ENCODE measurements at places on chromosomes 5 and 9. TPM values are rescaled to one million over a fixed set of nuclear protein-coding genes. Genes with fewer than 3 reads are reported as not detected.

GRCh38 chr9:23015557-23015956 lies 568.9 kb downstream of the DMRTA1 start:
- DNase-seq = no peak

GRCh38 chr9:112921549-112921948 lies 30.9 kb upstream of the SLC46A2 start:
- no peak for DNase-seq

DNA sequence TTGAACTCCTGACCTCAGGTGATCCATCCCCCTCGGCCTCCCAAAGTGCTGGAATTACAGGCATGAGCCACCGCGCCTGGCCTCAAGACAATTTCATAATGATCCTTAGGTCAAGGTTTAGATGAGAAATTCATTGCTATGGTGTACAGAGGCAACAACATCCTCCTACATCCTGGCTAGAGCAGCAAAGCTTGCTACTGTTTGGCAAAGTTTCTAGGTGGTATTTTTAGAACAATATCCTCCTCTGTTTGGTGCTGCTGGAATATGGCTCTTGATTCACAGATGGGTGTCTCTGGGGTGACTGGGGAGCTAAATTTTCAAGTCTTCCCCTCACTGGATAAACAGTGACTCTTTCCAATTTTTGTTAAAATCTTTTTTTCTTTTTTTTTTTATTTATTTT lies 30.6 kb downstream of the CRHBP start:
- DNase-seq = no peak

- no peak for DNase-seq
Observed at GRCh38 chr5:83029912-83030311, 47.3 kb downstream of the TMEM167A start.

DNA sequence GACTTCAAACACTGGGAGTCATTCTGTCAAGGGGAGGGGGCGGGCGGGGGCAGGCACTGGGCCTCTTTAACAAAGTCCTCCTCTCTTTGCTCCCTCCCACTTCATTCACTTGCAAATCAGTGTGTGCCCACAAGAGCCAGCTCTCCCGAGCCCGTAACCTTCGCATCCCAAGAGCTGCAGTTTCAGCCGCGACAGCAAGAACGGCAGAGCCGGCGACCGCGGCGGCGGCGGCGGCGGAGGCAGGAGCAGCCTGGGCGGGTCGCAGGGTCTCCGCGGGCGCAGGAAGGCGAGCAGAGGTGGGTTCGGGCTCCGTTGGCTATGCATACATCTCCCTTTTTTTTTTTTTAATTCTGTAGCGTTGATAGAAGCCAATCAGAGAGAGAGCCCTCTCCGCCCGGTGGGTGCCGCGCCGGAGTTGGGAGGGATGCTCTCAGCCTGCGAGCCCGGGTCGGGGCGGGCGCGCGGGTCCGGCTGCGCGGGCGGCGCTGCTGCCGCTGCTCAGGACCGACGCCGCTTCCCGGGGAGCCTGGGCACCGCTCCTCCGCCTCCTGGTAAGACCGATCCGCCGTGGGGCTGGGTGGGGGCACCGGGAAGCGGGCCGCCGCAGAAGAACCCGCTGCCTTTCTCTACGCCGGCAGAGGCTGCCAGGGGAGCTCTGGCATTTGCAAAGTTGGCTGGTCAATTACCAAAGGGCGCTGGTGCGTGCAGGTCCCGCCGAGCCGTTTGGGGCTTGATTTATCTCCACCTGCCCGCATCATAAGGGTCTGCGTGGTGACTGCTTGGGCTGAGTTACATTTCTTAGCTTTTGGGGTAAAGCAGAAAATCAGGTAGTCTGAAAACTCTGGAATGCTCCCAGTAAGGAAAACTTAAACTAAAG lies at the start of gene CDH6:
TSS of gene CDH6 (plus strand) at position 96 of the 877 bp plus-strand sequence. CDS start 73,788 bp downstream, outside the sequence.
- no peak for DNase-seq

- DNase-seq = no peak
Observed at GRCh38 chr5:38060354-38060753, 198.0 kb upstream of the EGFLAM start.

DNA sequence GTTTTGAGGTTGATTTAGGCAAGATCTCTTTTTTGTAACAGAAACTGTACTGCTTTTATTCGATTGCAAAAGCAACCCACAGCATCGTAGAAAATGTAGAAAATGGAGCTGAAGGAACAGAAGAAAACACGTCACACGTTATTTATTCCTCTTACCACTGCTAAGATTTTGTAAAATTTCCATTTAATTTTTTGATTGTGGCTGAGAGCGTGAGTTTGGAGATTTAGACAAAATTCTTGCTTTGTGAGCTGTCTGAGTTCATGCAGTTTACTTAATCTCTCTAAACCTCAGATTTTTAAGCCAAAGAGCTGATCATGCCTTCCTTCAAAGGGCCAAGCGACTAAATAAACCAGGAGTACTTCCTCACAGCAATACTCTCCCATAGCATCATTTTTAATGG lies 24.8 kb downstream of the DPYSL3 start:
- DNase-seq = no peak

GRCh38 chr9:107636571-107637381 lies 147.2 kb upstream of the KLF4 start:
- DNase-seq = no peak

DNA sequence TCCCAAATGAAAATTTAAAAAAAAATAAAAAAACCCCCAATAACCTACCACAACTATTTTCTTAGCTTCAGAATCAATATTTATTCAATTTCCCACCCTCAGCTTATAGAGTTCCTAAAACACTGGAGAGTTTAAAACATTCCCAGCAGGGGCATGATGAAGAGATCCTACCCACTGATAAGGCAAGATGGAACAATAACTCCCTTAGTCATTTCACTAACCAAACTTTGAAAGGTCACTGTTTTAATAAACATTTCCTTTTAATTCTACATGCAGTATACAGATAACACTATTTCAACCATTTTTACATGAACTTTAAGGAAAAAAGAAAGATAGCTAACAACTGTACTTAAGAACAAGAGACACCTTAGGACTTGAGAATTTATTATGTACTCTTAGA lies 34.9 kb upstream of the ACOT12 start:
- no peak for DNase-seq

- DNase-seq = no peak
Observed at GRCh38 chr5:149156435-149157083, 15.3 kb downstream of the ABLIM3 start.

DNA sequence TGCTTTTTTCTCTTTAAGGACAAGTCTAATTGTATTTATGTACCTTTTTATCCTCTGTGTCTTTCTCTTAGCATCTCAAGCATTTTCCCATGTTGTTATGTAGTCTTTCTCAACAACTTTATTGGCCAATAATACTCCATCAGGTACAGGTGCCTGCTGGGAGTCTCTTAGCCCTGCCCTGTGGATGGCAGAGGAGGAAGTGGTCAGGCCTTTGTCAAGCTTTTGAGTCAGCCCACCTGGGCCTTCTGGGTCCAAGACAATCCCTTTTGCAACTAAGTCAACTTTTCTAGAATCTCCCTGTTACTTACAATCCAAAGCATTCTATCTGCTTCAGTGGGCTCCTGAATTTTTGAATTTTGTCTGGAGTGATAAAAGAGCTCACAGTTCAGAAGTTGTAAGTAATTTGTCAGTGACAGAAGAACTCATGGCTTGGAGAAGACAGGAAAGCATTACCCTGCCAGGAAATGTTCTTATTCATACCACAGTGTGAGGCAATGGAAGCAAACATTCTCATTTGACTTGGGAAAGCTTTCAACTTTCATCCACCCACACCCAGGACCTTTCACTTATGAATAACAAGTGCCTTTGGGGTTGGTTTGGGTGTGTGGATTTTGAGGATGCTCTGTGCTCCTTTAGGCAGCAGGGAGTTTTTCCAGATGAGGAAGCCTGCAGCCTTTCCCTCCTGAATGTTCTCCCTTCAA lies 200.0 kb upstream of the S1PR3 start:
- DNase-seq = no peak

DNA sequence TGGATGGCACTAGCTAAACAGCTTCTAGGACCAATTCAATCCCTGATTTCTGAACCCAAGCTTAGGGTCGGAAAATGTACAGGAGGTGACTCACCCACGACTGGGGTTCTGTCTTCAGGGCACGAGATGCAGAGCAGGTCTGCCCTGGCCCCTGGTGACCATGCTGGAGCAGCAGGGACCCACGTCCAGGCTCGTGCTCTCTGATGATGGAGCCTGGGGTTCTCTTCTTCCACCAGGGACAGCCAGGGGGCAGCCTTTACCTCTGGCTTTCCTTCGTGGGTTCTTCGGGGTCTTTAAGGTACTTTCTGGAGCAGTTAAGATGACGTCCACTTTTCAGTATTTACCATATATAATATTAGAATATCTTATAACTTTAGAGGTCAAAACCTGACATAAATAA lies 2.1 kb downstream of the CFAP77 start:
- DNase-seq = no peak

DNA sequence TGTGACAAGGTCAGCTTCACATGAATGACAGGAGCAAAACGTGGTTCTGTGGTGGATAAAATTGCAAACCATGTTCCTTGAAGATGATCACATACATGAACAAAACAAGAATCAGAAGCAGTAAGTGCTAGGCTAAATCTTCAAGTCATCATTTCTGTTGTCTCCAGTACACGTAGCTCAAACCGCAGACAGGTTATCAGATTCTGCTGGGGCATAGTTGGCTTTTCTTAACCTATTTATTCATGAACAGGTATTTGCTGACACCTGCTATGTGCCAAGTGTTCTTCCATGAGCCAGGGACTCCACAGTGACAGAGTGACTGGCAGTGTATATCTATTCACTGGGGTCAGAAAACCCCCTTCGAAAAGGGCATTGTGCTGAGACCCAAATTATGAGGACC lies 20.8 kb downstream of the MFAP3 start:
- no peak for DNase-seq

- no peak for DNase-seq
Observed at GRCh38 chr9:81622471-81623255, 66.7 kb downstream of the TLE1 start.

GRCh38 chr9:80605129-80605528 lies 1033.4 kb downstream of the TLE4 start:
- no peak for DNase-seq

DNA sequence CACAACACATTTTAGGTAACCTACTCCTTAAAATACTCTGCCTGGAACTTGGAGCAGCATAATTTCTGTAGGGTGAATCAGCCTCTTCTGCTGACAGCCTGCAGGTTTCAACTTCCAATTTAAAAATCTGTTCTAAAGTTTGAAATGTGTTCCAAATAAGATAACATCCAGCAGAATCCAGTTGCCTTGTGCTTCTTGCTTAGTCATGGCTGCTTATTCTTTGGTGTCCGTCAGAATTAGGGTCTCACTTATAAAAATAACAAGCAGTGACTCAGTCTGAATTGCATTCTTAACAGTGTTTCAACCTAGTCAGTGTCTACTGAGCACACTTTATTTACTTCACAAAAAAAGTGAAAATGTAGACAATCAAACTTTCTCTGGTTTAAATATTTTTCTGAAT lies 3.7 kb downstream of the CDH6 start:
- DNase-seq = no peak

- DNase-seq = no peak
Observed at GRCh38 chr5:171743436-171744076, 42.1 kb upstream of the SMIM23 start.

DNA sequence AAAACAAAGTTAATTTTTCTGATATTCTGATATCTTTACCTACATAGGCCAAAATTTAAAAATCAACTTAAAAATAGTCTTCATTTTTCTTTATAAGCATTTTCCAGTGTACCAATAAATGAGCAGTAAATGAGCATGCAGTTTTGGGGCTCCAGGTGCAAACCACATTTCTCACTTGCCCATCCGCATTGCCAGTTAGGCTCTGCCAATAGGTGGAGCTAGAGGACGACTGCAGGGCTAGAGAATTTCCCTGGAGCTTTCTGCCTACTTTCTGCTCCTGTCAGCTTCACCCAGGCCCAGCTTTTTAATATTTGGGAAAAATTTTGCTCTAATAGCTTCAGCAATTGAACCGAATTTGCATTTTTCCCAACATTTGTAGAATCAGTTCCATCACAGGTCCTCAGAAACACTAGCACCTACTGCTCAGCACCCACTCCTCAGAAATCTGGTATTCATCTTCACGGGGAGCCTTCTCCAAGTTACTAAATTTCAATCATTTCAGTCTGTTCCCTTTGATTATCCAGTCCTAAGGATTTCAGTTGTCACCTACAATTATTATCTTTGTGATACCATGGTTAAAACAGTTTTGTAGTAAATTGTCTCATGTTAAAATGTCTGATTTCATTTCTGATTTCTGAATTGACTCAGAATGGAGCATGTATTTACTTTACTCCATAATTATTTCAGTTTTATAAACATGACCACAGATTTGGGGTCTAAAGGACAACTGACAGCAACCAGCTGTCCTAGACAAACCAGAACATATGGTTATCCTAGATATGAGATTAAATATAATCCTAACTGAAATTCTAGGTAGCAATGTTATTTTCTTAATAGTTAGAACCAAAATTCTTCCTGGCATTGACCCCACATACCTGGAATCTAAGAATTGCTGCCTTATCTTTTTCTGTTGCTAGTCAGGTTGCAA lies 104.6 kb upstream of the FAM174A start:
- no peak for DNase-seq

DNA sequence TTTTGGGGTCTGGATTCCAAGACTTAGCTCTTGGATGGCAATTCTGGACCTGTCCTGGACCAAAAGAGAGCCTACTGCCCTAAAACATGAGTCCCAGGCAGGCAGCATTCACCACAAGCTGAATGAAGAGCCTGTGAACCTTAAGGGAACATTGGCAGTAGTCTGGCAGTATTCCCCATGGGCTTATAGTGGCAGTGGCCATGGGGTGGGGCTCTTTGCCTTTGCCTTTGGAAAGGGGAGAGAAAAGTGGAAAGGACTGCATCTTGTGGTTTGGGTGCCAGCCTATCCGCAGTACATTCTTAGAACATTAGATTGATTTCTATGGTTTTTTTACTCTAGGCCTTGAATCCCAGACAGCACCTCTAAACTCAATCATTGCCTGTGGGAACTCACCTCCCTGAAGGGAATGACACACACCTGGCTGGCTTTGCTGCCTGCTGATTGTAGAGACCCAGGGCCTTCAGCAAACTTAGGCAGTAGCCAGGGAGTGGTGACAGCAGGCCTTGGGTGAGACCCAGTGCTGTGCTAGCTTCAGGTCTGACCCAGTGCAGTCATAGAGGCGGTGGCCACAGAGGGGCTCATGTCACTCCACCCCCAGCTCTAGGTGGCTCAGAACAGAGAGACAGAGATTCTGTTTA lies 216.3 kb downstream of the CETN3 start:
- DNase-seq = no peak

ELOVL7 gene
- 7.5 TPM for total RNA-seq

CHD1 gene
- 67.5 TPM for total RNA-seq

FRMD3 gene
- total RNA-seq = 6.3 TPM

DIPK1B gene
- 8.2 TPM for total RNA-seq

DMXL1 gene
- 53.1 TPM for total RNA-seq
